ENCODE measurements at places on chromosomes 6 and 20.
A peak's percentile ranks its signal among the peaks of the same experiment; 100 is the strongest.

- no peak for DNase-seq
These were observed 193.6 kb downstream of the JARID2 start for GRCh38 chr6:15439410-15440025.

DNA sequence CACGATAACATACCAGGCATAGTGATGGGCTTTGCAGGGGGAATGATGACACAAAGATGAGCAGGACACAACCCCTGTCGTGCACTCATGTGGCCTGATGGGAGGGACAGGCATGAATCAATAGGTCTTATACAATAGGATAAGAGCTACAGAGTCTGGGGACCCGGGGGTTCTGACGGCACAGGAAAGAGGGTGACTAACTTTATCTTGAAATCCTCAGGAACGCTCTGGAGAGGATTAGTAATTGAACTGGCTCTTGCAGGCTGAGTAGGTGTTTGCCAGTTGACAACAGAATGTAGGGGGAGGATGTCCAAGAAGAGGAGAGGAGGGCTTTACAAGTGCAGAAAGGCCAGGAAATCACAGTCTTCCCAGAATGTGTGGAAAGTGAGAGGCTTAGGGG, 219.9 kb upstream of the ECI2 start:
- DNase-seq, result no peak

DNA sequence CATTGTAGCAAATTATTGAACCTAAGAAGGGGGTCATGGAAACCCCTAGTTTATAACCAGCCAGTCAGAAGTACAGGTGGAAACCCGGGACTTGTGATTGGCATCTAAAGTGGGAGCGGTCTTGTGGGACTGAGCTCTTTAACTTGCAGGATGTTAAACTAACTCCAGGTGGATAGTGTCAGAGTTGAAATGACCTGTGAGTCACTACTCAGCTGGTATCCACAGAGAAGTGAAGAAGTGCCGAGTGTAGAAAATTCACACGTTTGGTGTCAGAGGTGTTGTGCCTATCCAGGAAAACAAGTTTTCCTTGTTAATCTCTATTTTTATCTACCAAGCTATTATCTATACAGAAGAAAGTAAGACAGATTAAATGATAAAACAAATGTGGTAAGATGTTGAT, 179.7 kb downstream of the ADGRG6 start:
- no peak for DNase-seq

- no peak for DNase-seq
These were observed 48.5 kb downstream of the RPF2 start for GRCh38 chr6:111030008-111031007.

DNA sequence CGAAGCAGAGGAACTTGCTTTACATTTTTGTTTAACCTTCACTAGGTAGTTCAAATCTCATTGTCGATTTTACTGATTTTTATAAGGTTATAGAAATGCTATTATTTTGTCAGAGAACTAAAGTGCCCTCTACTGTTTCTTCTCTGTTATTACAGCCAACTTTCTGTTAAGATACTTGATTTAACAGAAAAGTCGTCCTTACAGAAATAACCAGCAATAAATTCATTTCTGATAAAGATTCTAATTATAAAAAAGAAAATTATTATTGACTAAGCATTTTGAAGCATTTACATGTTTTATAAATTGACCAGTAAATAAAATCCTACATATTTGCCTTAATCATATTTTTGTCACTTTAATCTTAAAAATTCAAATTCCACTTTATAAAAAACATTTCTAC, 60.8 kb downstream of the OGFRL1 start:
- DNase-seq, result peak; percentile 11

GRCh38 chr6:104686550-104687175, 173.1 kb downstream of the HACE1 start:
- no peak for DNase-seq
